ENCODE measurements at places on chromosomes 11 and 22.

GRCh38 chr22:47570300-47570685, 807.8 kb downstream of the TBC1D22A start:
- DNase-seq: no peak

GRCh38 chr22:45164270-45165088, 754 bp downstream of the NUP50 start:
- DNase-seq: peak; percentile 40

DNA sequence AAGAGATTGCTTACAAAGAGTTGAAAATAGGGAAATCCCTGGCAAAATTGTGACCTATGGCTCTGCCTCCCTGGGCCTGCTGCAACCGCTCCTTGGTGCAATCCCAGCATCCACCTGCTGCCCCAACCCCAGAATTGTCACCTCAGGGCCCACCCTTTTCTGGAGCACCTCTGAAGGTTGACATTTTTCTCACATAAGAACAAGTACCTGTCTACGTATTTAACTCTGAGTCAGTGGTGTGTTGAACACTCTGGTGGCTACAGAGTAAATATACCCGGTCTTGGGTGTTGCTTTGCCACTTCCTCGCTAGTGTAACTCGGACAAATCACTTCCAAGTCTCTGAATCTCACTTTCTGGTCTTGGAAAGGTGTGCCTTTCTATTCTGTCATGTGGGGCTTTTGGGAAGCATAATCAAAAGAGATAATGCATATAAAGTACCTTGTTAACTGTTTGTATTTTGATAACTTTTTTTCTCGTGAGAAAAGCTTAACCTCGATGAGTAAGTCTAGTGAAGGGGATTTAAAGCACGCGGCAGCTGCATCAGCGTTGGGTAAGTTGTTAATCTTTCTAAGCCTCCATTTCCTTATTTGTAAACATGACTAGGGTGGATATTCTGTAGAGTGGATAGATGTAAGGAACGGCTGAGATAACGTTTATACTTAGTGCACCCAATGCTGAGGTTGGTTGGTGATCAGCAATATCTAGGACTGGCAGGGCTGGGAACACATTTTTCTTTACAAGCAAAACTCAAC, 881.2 kb downstream of the OPCML start:
- no peak for DNase-seq

DNA sequence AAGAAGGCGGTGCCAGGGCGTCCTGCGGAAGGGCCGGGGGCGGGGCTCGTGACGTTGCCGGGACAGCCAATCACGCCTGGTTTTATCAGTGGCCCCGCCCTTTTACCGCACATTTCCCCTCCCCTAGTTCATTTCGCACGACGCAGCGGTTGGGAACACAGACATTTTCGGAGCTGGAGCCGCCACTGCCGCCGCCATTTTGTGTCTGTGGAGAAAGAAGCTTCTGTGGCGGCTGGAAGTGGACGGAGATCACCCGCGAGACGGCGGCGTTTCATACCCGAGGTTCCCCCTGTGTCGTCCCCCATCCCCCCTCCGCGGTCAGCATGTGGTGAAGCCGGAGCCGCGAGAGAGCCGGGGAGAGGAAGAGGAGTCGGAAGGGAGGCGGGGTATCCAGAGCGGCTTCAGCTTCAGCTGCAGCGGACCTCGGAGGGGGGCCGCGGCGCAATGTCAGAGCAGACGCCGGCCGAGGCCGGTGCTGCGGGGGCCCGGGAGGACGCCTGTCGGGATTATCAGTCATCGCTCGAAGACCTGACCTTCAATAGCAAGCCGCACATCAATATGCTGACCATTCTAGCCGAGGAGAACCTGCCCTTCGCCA, at the start of gene PCF11:
Gene PCF11, plus strand, starts transcription at position 136 of the 598 bp plus-strand sequence. Its CDS starts 309 bp downstream, at position 445.
- peak; percentile 96 for DNase-seq

DNA sequence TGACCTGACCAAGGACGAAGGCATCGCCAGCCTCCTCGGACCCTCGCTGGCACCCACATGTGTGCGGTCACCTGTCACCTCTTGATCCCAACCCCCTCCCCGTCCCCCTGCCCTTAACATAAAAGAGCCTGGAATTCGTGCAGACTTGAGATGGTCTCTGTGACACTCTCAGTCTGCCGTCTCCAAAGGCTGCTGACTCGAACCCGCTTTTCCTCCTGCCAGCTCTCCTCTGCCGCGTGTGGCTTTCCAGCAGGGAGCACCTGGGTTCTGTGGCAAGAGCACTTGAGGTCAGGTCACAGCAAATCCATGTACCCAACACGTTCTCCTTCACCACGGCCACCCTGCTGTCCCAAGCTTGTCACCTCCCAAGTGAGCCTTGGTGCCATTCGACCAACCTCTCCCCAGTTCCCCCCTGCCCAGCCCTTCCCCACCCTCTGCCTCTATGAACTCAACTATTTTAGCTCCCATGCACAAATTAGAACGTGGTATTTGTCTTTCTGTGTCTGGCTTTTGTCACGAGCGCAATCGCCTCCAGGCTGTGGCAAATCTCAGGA, 207.6 kb downstream of the BRD1 start:
- no peak for DNase-seq

- DNase-seq: no peak
These were observed 37.4 kb downstream of the CSRP3 start for GRCh38 chr11:19164230-19164855.

DNA sequence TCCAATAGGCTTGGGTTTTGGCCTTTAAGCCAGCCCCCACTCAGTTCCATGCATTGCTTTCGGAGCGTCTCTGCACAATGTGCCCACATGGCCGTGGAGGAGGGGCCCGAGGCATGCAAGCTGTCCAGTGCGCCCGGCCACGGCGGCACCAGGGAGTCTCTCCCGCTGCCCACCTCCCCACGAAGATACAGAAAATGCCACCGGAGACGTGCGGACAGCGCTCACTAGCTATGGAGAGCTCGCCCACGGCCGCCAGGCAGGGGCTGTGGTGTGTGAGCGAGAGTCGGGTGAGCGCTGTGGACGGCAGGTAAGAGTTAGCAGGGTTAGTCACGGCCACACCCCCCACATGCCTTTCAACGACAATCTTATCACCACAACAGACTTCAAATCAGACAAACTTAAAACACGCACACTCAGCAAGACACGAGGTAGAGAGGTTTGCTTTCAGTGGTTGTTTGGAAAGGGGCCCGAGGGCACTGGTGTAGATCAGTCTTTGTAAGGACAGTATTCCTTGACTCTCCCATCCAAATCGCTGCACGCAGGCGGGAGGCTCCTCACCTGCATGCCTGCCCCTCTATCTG, 18.7 kb upstream of the BID start:
- DNase-seq: no peak

- DNase-seq: no peak
These were observed 22.8 kb downstream of the TCP11L1 start for GRCh38 chr11:33062137-33062536.

DNA sequence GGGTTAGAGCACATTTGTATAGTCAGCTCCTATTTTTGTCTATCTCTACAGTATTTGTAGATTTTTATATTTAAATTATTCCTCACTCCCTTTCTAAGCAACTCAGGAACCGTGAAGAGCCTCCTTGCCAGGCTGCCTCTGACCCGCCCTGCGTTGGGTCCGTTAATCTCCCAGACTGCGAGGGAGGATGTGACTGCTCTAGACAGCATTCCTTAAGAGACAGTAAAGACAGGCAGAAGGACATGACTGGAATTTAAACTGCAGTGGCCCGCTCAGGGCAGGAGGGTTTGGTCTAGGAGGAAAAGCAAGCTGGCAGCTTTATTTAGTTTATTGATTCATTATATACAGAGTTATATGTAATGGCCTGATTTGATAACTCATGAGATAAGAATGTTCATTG, 413.7 kb downstream of the TMEM135 start:
- DNase-seq: no peak

- no peak for DNase-seq
These were observed 58.4 kb downstream of the PPFIBP2 start for GRCh38 chr11:7572001-7572712.

GRCh38 chr22:30062259-30062658, 18.0 kb upstream of the HORMAD2 start:
- no peak for DNase-seq

DNA sequence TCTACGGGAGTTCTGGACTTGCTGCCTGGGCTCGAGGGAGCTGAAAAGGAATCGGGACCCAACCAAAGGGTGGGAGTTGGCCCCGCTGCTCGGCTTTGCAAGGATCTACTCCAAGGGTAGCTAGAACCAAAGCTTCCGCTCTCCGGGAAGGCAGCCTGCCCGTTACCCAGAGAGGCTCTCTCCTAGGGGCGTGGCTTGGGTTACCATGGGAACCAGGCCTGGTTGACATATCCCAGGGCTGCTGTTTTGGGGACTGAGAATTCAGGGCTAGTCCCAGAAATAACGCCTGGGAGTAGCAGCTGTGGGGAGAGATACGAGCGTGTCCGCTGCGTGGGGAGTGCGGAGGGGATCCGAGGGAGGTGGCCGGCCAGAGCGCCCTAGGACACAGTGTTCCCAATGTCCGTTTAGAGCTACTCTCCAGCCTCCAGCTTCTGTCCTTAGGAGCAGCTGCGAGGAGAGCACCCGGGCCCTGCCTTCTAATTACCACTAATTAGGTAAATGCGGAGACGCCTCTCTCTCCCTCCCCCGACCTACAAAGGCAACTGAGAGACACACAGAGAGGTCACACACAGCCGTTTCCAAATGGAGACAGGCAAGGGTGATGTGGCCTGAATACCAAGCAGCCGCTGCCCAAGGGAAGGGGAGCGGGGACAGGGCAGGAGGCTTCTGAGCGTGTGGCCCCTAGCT, 141.6 kb upstream of the CADM1 start:
- no peak for DNase-seq

- no peak for DNase-seq
These were observed 16.2 kb downstream of the OTOG start for GRCh38 chr11:17563231-17563646.

DNA sequence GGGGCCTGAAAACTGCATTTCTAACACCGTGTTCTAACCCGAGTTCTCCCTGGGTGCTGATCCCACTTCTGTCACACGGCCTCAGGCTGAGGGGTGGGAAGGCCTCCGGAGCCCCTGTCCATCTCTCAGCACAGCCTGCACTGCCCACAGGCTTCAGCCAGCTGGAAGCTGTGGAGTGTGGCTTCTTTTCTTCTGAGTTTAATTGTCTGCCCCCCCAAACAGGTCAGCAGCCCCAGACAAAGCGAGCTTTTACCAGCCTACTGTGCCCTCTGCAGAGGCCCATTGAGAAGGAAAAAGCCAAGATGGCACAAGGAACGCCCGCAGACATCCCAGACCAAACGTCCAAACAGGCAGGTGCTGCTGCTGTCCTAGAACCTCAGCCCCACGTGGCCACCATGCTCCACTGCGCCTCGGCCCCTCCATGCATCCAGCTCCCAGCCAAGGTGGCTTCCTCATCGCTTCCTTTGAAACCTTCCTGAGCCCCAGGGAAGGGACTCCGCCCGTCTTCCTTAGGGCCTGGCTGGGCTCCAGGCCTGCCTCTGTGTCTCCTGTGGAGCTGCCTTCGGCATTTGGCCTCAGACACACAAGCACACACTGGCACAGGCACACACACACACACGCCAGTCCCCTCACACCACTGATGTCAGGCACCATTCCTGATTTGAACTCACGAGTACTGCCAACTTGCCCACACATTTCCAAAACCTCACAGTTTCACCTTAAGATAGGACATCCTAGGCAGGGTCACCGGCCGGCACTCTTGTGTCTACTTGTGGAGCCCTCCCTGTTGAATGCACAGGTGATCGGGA, 1.7 kb downstream of the MOB2 start:
- DNase-seq: no peak

- DNase-seq: peak; percentile 69
These were observed 11.4 kb downstream of the PACS1 start for GRCh38 chr11:66081505-66081904.

DNA sequence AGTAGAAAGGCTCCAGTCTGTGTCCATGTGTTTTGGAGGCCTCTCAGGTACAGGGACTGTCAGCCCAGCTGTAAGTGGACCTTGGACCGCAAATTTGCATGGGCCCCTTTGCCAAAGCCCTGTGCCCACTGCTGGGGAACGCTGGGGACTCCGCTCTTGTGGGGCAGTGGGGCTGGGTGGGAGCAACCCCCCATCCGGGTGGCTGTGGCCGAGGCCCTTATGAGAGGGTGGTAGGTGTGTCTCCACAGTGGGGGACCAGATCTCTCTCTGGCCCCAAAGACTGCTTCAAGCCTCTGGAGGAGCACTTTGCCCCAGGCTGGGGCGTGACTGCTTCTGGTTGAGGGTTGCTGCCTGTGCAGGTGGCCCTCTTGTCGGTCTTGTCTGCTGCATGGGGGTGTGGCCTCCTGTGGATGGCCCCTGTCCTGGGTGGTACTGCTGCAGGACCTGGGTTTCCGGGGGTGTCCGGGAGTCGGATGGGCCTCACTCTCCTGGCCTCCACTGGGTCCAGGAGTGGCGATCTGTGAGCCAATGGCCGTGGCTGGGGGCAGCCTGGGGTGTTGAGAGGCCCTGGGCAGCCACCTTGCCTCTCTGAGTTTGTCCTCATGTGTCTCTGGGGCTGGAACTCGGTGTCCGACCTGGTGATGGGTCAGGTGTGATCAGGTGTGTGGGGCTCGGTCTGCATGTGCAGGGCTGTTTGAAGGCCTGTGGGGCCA, 15.9 kb downstream of the KCNQ1 start:
- no peak for DNase-seq

DNA sequence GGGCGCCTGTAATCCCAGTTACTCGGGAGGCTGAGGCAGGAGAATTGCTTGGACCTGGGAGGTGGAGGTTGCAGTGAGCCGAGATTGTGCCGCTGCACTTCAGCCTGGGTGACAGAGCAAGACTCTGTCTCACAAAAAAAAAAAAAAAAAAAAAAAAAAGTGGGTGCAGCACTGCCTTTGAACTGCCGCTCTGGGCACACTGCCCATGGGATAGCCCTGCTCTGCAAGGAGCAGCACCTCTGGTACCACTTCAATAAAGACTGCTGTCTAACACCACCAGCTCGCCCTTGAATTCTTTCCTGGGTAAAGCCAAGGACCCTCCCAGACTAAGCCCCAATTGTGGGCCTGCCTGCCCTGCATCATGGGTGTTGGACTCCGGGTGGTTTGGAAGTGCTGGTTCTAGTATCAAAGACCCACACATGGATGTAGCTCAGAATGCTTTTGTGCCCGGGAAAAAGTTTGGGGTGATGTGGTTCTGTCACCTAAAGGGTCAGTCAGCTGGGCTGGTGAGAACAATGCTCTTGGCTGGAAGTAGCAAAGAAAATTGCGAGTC, 444.3 kb downstream of the TBC1D22A start:
- DNase-seq: no peak

GRCh38 chr22:49638788-49639187, 188.9 kb downstream of the BRD1 start:
- no peak for DNase-seq

GRCh38 chr11:18794956-18795355, 3.4 kb upstream of the PTPN5 start:
- DNase-seq: no peak

DNA sequence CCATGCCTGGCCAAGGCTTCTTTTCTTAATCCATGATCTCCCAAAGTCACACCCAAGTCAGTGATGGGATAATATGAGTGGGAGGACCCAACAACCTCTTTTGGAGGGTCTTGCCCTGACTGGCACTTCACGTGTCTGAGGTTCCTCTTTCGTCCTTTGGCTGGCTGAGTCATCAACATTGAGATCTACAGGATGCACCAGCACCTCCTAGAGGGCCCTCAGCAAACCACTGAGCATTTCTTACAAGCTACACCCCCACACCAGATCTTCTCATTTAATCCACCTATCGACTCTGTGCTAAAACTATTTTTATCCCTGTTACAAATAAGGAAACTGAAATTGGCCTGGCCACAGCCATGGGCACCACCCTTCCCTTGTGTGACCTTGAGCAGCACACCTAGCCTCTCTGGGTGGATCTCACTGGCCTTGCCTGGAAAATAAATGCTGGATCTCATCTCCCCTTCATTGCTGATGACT, 63.4 kb downstream of the FLI1 start:
- peak; percentile 53 for DNase-seq

- peak; percentile 89 for DNase-seq
These were observed 28.3 kb downstream of the SERHL2 start for GRCh38 chr22:42581762-42582716.

Measured in stimulated activated CD4-positive, alpha-beta T cell treated with anti-CD3 and anti-CD28 coated beads, Interleukin-4, amount 100 ng/mL, for 4 hours (primary cell).